ENCODE measurements at places on chromosomes 4 and X.

DNA sequence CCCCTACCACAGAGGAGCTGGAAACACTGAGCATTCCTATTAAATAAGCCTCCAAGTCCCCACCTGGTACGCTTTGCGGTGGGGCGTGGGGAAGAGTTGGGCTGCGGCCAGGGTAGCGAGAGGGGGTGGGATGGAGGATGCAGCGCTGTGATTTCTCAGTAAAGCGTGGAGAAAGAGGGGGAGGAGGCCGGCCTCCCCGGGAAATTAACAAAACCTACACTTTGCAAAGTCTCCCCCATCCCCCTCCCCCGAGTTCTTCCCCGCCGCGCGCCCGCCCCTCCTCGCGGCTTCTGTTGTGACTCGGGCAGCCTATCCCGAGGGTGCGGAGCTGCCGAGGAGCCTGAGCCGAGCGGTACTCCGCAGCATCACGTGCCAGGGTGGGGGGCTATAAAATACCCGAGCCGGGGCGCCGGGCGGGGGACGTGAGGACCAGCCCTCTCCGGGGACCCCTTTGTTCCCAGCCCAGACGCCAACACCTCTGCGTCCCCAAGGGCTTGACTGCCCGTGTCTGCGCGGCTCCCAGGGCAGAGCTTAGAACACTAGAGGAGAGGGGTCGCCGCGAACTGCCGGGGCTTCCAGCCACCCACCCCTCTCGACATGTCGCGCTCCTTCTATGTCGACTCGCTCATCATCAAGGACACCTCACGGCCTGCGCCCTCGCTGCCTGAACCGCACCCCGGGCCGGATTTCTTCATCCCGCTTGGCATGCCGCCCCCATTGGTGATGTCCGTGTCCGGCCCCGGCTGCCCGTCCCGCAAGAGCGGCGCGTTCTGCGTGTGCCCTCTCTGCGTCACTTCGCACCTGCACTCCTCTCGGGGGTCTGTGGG is at the start of gene GSX2:
Gene GSX2 (plus strand): TSS at position 416 of the 827 bp plus-strand sequence. CDS start 182 bp downstream, at position 598.
- no peak for DNase-seq

DNA sequence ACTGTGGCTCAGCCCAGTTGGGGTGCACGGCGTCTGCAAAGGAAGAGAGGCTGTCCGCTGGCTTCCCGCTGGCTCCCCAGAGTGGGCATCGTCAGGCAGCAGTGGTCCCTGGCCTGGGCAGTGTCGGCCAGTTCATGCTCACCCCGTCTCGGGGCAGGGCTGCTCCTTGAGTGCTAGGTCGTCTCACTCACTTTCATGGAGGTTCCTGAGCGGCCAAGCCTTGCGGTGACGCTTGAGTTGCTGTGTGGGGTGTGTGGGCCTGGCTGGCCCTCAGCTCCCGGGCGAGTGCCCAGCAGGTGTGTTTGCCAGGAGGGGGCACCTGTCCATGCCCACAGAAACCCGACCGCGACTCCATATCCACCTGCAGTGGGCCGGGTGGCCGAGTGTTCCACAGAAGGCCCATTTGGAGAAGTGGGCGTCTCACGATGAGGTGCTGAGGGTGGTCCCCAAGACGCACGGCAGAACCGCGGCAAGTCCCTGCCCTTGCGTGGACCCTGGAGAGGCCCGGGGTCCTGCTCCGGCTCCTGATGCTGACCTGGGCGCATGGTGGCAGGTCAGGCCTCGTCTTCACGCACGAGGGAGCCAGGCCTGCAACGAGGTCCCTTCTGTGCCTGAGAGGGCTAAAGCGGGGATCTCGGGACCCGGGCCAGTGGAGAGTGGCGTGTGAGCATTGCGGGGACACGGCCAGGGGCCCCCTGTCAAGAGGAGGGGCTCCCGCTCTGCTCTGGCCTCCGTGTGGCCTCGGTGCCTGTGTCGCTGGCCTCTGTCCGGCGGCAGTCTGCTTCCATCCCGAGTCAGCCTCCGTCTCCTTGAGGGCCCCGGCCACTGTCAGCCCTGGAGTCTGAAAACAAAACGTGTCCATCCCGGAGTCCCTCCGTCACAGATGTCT is 18.5 kb upstream of the UVSSA start:
- no peak for DNase-seq

GRCh38 chrX:103423955-103424638 is 47.8 kb downstream of the BEX3 start:
- no peak for DNase-seq

GRCh38 chrX:28888416-28888815 is 301.2 kb downstream of the IL1RAPL1 start:
- no peak for DNase-seq

DNA sequence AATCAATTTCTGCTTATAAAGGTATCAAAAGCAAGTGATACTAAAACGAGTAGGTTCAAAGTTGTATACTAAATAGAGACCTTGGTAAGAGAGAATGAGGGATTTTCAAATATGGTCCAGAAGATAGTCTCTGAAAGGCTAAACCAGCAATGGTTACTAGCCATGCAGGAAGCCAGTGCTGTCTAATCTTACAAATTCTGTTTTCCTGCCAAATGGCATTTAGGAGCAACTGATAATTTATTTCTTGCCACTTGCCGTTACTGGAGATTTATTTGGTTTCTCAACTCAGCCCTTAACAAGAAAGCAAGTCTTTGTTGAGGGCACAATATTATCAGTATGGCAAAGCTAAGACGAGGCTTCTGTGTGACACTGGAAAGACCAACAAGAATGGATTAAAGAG is 47.2 kb downstream of the MAP7D3 start:
- no peak for DNase-seq

- DNase-seq = no peak
These were observed 182.2 kb downstream of the GABRB1 start for GRCh38 chr4:47213539-47213938.

GRCh38 chr4:53714236-53715140 is 123.2 kb upstream of the LNX1 start:
- no peak for DNase-seq

- DNase-seq = no peak
These were observed 104.0 kb upstream of the ARHGEF9 start for GRCh38 chrX:63889001-63889400.

GRCh38 chrX:11451151-11451550 is 157.9 kb downstream of the AMELX start:
- DNase-seq = no peak

GRCh38 chrX:111823128-111823527 is 52.9 kb upstream of the TRPC5OS start:
- DNase-seq = no peak

DNA sequence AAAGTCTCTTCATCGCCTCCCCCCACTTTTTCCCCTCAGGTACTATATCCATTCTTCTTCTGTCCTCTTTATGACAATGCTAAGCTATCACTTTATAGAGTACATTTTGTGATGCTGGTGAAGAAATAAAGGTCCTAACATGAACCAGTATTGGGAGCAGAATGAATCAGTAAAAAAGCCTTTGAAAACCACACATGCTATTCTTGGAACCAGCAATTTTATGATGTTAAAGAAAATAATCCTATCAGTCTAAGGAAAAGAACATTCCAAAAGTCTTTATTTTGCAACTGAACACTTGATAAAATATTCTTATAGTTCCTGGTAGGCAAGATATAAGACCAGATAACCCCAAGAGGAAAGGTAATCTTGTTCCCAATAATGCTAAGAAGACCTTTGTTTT is 107.8 kb upstream of the MCF2 start:
- no peak for DNase-seq

- DNase-seq = no peak
These were observed 182.9 kb downstream of the C4orf33 start for GRCh38 chr4:129278868-129279267.

DNA sequence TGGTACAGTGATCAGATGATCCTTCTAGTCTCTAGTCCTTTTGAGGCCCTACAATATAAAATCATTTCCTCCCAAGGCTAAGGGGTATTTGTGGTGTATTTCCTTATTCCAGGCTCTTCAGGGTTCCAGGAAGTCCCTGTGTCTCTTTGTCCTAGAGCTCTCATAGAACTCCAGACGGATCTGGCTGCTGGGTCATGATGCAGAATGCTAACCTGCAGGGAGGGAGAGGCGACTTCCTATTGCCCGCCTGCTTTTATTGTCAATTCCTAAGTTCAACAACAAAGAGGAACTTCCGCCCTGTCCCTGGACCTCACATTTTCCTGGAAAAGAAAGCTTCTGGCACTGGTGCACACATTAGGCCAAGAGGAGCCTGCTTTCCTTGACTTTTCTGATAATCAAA is 45.9 kb upstream of the ZNF827 start:
- DNase-seq = no peak
